Articular chondrocyte of knee joint (primary cell): ENCODE measurements at places on chromosomes 3 and 15. TPM values are rescaled to one million over a fixed set of nuclear protein-coding genes. Genes with fewer than 3 reads are reported as not detected.

Gene ADAMTS9
- total RNA-seq, result 4.6 and 7.5 TPM in 2 replicates

Gene CPA3
- 0.11 TPM in 1 of 2 replicates, not detected in the other for total RNA-seq

Gene ADPRH
- total RNA-seq, result 3.5 and 6.2 TPM in 2 replicates

Gene ARGFX
- total RNA-seq, result not detected in 2 replicates

Gene TBC1D23
- total RNA-seq, result 75.3 and 102 TPM in 2 replicates

Gene FBXO40
- total RNA-seq, result not detected in 2 replicates

Gene FBXW12
- total RNA-seq, result not detected in 2 replicates

Gene TMIE
- 0.26 and 0.32 TPM in 2 replicates for total RNA-seq

Gene USP50
- 0.54 and 2.0 TPM in 2 replicates for total RNA-seq

Gene BMF
- total RNA-seq, result 3.2 and 3.5 TPM in 2 replicates
